ENCODE measurements at places on chromosomes 4 and X.

DNA sequence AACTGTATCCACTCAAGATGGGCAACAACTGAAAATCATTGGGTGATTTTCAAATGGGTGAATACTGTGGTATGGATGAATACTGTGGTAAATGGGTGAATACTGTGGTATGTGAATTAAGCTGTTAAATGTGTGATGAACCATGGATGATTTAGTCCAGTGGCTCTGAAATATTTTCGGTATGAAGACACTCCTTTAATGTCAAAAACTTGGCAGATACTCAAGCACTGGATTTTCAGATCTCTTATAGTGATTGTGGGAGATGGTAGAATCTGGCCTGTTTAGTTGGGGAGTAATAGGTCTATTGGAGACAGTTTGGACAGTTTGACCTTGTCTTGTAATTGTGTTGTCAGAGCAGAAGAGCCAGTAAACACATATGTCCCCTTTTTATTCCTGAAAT lies 45.7 kb downstream of the SSX7 start:
- DNase-seq, result no peak

DNA sequence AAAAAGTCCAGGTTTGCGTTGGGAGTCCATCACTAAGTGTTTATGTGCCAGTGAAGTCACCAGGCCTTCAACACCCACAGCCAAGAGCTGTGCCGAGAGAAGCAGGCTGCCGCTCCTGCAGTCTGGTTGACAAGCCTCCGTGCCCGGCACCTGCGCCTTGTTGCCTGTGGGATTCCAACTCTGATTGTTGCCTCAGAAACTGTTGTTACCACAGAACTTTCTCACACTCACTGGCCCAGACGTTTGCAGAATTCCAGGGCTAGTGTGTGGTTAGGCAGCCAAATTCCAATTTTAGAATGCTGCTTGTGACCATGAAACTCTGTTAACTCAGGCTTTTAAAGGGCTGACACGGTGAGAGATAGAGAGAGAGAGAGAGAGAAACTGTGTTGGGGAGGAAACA lies 119.5 kb upstream of the LIMCH1 start:
- no peak for DNase-seq

DNA sequence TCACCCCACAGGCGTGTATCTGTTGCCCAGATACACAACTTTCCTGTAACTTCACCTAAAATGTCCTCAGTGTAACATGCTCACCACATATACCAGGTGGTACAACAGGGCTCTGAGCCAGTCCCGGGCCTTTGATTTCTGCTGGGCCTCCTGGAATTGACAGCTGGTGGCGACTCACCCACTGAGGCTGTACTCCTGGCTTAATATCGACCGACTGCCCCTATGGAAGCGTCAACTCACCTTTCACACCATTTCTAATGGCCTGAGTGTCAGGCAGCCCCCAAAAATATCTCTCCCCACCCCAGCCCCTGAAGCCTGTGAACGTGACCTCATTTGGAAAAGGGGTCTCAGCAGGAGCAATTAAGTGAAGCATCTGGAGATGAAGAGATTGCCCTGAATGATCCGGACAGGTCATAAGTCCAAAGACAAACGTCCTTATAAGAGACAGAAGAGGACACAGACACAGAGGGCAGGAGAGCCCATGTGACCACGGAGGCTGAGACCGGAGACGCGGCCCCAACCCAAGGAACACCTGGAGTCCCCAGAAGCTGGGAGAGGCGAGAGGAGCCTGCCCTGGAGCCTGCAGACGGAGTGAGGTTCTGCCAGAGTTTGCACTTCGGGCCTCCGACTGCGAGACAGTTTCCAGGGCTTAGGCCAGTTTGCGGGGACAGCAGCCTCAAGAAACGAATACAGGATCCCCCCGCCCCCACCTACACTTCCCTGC lies 12.6 kb upstream of the MXD4 start:
- DNase-seq, result no peak

- no peak for DNase-seq
These were observed 2.5 kb downstream of the ARAP2 start for GRCh38 chr4:36241771-36242170.

- DNase-seq, result no peak
These were observed 21.0 kb upstream of the SORCS2 start for GRCh38 chr4:7171191-7171900.

DNA sequence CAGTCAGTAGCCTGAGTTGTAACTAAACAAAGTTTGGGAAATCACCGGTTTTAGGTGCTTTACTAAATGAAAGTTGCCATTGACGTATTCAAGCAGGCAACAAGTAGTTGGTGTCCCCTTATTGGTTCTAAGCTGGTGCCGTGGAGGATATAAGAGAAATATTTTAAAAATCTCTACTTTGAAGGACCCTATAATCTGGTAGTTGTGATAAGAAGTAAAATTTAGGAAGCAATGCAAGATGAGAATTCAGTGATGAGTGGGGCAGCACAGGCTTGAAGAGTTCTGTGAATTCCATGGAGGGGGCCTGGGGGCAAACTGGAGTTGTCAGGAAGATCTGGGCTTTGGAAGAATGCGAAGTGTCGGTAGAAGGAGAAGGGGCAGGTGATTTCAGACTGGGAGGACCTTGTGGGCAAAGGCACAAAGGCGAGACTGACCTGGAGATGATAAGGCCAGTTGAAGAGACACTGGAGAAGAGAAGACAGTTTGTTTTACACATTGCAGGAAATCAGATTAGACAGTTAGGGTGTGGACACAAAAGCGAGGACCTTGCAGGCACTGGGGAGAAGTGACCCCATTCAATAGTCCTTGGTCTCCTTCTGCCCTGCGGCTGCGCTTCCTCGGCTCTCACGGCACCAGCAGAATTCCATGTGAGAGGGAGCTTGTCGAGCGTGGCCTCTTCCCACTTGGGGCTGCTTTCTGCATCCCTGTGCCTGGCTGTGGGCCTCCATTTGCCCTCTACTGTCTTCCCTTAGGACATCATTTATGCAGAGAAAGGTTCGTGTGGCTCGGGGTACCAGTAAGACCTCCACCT lies 1.3 kb downstream of the RHOH start:
- no peak for DNase-seq

DNA sequence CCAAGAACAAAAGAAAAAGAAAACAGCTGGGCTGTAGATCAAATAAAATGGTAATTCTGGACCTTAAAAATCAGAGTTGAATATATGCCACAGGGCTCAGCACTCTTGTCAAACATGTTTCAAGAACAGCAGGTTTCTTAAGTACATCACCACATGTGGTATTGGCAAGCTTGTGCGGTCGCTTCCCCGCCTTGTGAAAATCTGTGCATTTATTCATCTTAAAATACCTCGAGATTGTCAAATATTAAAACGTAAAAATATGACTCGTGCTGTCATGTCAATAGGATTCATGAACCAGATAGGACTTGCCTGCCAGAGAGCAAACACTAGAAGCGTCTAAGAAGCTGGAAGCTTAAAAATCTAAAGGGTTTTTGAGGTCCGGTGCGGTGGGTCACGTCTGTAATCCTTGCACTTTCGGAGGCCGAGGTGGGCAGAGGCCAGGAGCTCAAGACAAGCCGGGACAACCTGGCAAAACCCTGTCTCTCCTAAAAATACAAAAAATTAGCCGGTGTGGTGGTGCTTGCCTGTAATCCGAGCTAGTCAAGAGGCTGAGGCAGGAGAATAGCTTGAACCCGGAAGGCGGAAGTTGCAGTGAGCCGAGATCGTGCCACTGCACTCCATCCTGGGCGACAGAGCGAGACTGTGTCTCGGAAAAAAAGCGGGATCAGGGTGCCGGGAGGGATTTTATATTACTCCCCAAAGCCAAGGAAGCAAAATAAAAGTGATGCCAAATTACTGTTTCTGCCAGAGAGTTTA lies 40.2 kb upstream of the TMEM154 start:
- DNase-seq, result no peak

- DNase-seq, result no peak
These were observed 282.5 kb downstream of the KLHL13 start for GRCh38 chrX:117834076-117834475.

- no peak for DNase-seq
These were observed 90.7 kb downstream of the PALLD start for GRCh38 chr4:168587411-168588125.

- DNase-seq, result no peak
These were observed 9.8 kb downstream of the LAMP2 start for GRCh38 chrX:120459309-120459708.

DNA sequence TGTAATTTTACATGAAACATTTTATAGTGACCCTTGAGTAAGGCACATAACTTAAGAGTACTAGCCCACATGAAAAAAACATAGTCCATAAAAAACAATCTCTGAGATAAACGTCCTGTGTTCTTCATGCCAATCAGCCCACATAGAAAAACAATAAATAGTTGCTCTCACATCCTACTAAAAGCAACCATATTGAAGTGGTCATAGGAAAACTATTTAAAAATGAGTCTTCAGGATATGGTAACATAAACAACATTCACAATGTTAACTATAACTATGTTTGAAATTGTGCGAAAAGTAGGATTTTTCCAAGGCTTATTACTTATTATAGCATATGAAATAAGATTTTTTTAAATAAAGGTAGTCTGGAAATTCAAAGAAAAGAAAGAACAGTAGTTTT lies 77.1 kb upstream of the EPHA5 start:
- DNase-seq, result no peak

GRCh38 chrX:22397566-22397965 lies 124.9 kb downstream of the CBLL2 start:
- DNase-seq, result no peak

- DNase-seq, result no peak
These were observed 30.3 kb upstream of the GLRB start for GRCh38 chr4:157045507-157046127.

GRCh38 chr4:14513471-14513870 lies 488.8 kb upstream of the CPEB2 start:
- no peak for DNase-seq

DNA sequence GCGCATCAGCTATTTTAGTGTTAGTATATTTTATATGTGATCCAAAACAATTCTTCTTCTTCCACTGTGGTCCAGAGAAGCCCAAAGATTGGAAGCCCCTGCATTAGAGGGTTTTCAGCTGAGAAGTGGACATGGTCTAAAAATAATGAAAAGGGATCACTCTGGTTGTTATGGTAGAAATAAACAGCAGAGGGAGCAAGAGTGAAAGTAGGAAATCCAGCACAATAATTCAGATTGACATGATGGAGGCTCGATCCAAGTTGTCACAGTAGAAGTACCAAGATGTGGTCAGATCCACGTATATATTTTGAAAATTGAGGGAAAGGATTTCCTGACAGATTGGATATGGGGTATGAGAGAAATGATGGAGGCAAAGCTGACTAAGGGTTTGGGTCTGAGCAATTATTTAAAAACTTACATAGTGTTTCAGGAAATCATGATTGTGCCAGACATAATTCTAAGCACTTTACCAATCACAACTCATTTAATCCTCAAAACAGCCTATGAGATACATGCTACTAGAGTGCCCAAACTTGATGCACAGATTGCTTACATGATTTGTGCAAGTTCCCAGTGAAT lies 17.0 kb upstream of the TMEM144 start:
- no peak for DNase-seq

DNA sequence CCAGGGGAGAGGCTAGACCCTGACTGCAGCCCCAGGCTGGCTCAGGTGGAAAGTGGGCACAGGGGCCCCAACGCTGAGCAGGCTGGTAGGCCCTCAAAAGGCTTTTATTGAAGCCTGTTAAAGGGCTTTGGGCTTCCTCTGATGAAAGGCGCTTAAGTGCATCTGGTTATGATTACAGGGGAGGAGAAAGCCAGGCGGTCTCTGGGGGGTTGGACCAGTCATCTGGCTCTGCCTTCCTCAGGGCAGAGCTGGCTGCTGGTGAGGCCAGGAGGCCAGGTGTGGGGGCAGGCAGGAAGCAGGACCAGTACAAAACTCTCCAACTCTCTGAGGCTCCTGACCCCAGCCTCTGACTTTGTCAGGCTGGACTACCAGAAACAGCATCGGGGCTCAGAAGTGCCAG lies 68.8 kb upstream of the BCOR start:
- DNase-seq, result no peak

- DNase-seq, result no peak
These were observed 118.1 kb upstream of the PRR32 start for GRCh38 chrX:126701380-126701779.

GRCh38 chr4:74433043-74433442 lies 11.9 kb upstream of the AREG start:
- no peak for DNase-seq

DNA sequence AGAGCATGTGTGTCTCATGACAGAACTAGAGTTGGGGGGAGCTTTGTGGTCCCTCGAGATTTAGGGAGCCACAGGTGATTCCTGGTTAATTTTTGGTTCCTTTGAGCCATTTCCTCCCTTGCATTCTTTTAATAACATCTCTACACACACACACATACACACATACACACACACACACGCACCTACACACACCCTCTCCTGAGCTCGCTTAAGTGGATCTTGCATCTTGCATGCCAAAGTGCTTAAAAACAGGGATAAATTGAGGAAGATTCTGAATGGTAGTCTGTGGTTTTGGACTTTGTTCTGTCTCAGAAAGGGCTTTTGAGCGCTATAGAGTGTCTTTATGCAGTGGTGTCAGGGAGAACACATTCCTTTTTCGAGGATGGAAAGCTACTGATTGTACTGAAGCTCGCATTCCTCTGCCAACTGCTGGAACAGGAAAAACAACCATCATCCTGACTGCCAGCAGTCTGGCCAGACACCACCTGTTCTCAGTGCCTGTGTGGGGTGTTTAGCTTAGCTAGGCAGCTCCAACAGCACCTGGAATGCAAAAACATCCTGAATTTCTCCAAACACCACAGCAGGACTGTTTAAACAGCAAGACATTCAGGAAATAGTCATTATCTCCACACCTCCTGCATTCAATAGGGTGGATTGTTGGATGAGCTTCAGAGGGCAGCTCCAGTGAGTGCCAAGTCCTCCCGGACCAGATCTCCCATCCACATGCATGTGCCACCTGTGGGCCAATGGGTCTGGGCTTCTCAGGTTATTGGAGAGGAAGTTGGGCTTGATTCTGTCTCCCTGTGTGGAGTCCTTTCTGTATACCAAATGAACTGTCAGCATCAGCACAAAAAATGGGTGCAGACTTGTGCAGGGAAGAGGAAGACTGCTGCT lies 21.9 kb upstream of the IGFBP7 start:
- no peak for DNase-seq

GRCh38 chrX:100798484-100799214 lies 21.5 kb upstream of the CSTF2 start:
- no peak for DNase-seq

GRCh38 chrX:110168585-110168984 lies 149.3 kb downstream of the AMMECR1 start:
- no peak for DNase-seq

- DNase-seq, result no peak
These were observed 117.9 kb downstream of the COL25A1 start for GRCh38 chr4:109184491-109184961.
